ENCODE measurements at places on chromosomes 7 and 10.

- peak; percentile 74 for DNase-seq
Observed at GRCh38 chr7:80542398-80542797, 30.5 kb upstream of the GNAT3 start.

- no peak for DNase-seq
Observed at GRCh38 chr10:86699541-86699940, 31.2 kb downstream of the LDB3 start.

DNA sequence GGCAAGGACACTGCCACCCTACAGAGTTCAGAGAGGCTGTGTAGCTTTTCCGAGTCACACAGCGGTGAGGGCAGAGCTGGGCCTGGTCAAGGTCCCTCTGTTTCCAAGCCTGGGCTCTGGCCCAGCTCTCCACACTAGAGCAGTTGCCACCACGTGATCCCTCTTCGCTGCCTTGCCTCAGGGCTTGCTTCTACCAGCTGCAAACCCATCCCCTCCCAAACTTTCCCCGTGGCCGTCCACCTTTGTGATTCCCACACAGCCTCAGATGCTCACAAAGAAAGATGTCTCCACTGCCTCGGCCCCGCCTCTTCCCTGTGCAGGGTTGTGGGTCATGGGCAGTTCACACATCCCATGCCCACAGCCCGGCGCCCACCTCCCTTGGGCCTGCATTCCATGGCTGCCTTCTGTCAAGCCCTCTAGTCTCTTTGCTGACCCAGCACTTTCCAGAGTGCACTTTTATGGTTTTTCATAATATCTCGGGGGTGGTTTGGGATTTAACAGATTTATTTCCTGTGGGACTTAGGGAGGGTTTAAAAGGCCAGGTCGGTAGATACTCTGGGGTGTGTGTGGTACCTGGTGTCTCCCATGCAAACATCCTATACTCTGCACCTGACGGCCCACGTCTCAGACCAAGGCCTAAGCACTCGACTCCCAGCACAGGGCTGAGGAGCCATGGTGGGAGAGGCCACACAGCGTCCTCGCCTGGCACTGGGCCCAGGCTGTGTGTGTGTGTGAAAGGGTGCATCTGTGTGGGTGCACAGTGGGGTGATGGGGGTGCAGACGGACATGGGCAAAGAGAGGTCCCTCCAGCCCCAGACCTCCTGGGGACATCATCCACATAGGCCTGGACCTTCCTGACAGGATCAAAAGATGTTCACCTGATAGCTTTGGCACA, 59.6 kb downstream of the PKD1L1 start:
- DNase-seq = no peak

DNA sequence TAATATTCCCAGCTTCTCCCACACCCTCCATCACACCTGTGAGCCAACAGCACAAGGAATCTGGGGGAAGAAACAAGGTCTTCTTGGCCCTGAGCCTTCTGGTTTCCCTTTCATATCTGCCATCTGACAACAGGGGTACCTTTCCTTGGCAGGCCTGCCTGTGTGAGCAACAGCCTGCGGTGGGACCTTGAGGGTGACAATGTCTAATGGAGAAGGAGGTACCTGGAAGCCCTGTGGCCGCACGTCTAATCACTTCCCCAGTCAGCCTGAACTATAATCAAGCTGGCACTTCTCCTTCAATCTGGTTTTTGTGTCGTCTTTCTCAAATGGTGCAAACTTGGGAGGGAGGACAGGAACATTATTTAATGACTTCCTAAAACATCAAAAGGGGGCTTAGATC, 41.2 kb downstream of the NRCAM start:
- no peak for DNase-seq

GRCh38 chr7:81618396-81619014, 151.3 kb downstream of the HGF start:
- DNase-seq = peak; percentile 63

- DNase-seq = no peak
Observed at GRCh38 chr10:111266165-111266564, 189.3 kb downstream of the ADRA2A start.

GRCh38 chr7:157477550-157478212, 140.9 kb downstream of the DNAJB6 start:
- no peak for DNase-seq

DNA sequence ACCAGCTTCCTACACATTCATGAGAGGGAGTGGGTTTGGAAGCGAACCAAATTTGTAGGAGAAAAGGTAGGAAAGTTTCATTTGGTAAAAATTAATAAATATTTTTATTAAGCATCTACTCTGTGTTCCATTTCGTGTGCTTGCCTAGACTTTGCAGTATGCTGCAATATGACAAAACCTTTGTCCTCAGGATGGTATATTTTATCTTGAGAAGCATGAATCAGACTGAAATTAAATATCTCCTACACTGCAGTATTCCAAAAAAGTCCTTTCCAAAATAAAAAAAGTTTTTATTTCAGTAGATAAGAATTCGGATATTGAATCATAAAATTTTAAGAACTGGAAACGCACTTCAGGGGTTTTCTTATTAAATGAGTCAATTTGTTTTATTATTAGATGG, 47.7 kb downstream of the ANK3 start:
- no peak for DNase-seq

- DNase-seq = no peak
Observed at GRCh38 chr7:22476824-22477223, 23.2 kb downstream of the STEAP1B start.

GRCh38 chr10:79050896-79051555, 17.7 kb upstream of the ZMIZ1 start:
- DNase-seq = peak; percentile 73

Data from GM03348 (cell line).